ENCODE measurements at places on chromosomes 16 and 17.

GRCh38 chr17:77577491-77577890 is 381.0 kb upstream of the TNRC6C start:
- DNase-seq = no peak

DNA sequence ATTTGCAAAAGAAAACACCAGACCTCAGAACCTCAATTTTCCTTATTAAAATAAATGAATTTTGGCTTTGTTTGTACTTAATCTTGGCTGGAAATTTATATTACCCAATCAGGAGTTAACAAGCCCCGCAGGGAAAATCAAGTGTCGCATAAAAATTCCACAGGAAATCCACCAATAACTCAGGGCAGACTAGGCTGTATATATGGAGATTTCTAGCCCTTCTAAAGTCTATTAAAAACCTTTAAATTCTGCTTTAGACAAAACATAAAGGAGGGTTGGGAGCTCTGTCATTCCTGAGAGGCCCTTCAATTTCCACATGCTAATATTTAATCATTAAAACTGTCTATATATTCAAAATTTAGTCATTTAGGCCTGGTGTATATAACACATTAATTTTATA is 434.7 kb downstream of the CDH11 start:
- no peak for DNase-seq

GRCh38 chr17:32795339-32795979 is 81.5 kb downstream of the MYO1D start:
- no peak for DNase-seq

DNA sequence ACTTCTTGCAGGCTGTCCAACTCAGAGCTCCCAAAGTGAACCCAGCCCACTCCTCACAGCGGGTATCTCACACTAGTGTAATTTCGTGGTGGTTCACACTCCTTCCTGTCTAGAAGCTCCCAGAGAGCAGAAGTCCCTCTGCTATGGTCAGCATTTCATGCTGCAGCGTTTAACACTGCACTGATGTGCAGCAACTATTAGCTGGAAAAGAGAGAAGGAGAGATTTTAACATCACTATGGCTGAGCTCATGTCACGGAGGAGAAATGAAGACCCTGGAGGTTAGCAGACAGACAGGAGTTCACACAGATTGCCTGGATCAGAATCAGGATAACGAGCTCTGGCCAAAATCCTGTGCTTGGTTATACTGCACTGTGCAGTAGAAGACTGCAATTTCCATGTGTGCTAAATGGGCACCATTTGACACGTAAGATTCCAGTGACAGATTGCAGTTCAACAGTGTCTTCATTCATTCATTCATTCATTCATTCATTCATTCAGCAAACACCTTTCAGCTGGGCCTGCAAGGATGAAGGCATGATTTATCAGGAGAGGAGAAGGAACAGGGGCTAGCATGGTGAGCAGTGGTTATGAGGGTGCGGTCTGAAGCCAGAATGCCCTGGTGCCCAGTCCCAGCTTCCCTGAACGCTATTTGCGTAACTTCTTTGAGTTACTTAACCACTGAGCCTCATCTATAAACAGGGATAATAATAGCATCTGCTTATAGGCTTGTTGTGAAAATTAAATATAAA is 5.3 kb upstream of the CCL1 start:
- no peak for DNase-seq

- DNase-seq = no peak
These were observed 37.3 kb downstream of the PLCG2 start for GRCh38 chr16:81816351-81816750.

DNA sequence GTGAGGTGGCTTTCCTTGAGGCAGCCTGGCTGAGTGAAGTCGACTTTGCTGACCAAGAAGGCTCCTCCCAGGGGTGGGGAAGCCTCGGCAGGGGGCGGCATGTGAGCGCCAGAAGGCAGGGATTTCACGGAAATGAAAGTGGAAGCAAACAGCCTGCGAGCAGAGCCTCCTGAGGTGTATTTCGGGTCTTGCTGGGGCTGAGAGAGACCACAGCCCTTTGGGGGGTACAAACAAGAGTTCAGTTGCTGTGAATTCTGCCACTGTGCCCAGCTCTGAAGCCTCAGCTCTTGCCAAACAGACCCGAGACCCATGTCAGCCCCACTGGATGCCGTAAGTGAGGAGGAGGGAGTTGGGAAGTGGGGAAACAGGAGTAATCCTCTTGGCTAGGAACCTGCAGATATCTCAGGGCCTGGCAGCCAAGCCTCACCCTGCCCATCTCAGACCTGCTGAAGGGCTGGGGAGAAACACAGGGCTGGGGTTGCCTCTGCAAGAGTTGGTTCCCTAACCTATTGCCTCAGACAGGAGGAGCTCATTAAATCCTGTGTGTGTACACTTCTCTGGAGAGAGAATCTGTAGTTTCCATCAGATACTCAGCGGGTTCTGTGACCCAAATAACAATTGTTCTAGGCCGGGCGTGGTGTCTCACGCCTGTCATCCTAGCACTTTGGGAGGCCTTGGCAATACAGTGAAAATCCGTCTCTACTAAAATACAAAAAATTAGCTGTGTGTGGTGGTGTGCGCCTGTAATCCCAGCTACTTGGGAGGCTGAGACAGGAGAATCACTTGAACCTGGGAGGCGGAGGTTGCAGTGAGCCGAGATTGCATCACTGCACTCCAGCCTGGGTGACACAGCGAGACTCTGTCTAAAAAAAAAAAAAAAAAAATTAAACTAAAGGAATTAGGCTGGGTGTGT is at the start of gene IFI35:
Gene IFI35 (plus strand): TSS at position 146 of the 913 bp plus-strand sequence. CDS start 164 bp downstream, at position 310.
- DNase-seq = peak; percentile 88

DNA sequence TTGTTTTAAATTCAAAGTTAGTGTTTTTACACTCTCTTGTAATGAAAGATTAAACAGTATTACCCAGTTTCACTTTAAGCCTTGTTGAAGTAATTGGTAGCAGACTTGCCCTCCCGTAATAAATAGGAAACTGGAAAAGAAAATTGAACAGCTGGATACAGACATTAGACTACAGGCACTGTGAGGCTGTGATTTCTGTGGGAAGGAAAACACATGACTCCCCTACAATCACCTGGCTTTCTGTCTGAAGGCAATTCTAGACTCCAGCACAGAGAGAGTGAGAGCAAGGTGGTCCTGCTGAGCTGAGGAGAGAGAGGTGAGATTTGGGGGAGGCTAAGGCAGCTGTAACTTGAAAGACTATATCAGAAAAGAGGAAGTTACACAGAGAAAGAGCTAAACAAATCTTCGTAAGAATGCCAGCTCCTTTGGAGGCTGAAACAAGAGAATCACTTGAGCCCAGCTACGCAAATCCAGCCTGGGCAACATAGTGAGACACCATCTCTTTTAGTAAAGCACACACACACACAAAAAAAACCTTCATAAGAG is 57.8 kb upstream of the CDYL2 start:
- DNase-seq = no peak

GRCh38 chr17:55454906-55455474 is 33.4 kb upstream of the MMD start:
- peak; percentile 32 for DNase-seq

- peak; percentile 19 for DNase-seq
These were observed 435.7 kb downstream of the ZFHX3 start for GRCh38 chr16:72612256-72612655.

DNA sequence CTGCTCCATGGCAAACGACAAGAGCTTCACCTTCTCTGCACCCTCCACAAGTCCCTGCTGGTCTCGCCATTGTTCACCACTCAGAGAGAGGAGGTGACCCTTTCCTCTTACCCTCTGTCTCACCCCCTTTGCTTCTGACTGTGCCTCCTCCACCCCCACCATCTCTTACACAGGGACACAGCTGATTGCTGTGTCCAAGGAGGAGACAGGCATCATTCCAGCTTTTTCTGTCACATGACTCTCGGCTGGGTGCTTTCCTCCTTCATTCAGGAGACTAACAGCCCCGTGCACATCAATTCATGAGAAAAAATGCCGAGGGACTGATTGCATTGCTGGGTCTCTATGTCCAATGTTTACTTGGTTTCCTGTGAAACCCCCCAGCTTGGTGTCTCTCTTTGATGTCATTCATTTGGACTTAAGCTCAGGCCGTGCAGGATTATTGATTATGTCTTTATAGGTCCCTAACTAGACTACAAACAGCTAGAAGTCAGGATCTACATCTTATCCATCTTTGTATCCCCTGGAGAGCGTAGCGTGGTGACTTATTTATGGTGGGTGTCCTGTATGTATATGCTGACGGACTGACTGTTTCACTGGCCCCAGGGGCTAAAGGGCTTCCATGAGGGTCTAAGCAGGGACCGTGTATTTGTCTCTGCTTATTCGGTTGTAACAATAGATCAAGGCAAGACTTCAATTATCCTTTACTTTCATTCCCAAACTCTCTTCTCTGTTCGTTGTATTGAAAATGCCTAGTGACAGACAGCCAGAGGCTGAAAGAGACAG is 82.2 kb upstream of the CDH13 start:
- DNase-seq = no peak

DNA sequence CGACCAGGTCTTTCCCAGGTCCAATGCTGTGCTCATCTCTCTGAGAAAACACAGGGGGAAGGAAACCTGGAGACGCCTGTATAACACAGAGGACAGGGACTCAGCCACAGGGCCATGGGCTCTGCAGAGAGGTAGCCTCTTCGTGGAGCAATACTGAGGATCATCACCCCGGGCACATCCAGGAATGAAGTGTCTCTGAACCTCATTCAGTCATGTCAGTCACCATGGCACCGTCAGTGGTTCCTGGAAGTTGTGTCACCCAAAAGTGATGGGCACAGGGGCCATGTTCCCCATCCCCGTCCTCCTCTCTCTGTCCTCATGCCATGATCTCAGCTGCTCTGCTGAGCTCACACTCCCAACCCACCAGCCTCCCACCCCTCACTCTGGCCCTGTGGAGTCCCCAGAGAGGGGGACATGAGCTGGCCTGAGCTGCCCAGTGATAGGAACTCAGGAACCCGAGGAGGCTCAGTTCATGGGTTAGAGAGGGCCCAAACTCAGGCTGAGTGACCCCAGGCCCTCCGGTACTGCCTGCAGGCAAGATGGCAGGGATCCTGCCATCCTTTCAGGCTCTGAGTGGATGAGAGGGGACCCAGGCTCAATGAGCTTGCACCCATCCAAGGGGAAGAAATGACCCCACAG is 53.4 kb downstream of the PITPNM3 start:
- no peak for DNase-seq

DNA sequence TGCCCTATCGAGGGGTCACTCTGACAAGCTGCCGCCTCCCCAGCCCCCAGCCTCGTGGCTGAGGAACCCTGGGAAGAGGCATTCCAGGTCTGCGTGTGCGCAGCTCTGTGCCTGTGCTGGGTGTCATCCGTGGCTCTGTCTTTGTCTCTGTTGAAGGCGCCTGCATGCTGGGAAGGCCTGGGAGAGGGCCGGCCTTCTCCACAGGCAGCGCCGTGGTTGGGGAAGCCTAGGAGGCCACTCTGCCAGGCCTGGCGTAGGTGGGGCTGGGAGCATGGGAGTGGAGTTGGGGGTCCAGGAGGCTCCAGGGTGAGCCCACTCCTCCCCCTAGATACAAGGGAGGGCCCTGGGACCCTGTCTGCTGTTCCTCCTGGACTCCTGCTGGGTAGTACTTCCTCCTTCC is 3.3 kb downstream of the NHERF2 start:
- no peak for DNase-seq

- DNase-seq = peak; percentile 64
These were observed 65.9 kb downstream of the EMP2 start for GRCh38 chr16:10514369-10515055.

GRCh38 chr17:31413874-31414549 is 22.5 kb downstream of the RAB11FIP4 start:
- peak; percentile 78 for DNase-seq

GRCh38 chr17:64081802-64082799 is 47.8 kb downstream of the ERN1 start:
- DNase-seq = peak; percentile 37

- no peak for DNase-seq
These were observed 577 bp downstream of the ZNF646 start for GRCh38 chr16:31074814-31075183.

GRCh38 chr16:86597880-86598606 is 19.7 kb downstream of the FOXL1 start:
- DNase-seq = peak; percentile 27

DNA sequence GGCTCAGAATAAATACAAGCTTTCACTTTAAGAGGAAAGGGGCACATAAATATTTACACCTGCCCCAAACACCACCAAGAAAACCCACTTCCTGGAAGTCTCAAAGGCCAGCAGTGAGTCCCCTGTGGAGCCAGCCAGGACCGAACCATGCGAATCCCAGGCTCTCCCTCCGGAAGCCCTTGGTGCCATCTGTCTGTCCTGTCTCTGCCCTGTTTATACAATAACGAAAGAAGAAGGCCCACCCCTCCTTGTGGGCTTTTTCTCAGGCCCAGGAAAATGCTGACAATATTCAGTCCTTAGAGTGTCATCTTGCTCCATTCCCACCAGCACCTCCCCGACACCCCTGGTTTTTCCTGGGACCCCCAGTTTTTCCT is 3.6 kb upstream of the SLC6A4 start:
- no peak for DNase-seq

DNA sequence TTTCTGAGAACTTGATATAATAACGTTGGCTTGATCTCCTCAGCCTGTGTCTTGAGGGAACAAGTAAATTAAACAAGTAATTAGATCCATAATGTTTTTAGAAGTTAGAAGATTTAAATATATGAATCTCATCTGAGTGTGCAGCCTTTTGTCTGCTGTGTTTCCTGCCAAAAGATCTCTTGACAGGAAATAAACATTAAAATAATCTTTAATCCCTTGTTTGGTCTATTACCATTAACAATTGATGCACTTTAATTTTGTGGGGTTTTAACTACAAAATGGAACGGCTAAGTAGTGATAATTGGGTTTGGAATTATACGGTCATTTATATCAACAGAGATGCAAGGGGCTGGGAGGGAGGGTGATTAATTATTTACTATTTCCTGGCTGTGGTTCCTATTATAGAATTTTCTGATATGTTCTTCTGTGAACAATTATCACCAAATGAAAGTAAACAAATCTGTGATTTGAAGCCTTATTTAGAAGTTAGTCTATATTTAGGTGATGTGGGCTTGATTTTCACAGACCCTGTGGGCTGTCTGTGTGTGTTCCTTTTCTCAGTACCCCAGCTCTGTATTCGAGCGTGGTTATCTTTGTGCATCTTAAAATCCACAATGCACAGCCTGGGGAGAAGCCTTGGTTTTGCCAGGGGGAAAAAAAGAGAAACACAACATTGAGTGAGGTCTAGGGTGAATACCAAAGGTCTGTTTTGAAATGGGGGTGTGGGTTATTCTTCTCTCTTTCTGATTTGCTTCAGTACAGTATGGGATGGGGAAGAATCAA is 556.1 kb downstream of the WWOX start:
- no peak for DNase-seq

- no peak for DNase-seq
These were observed 224.0 kb downstream of the CDH8 start for GRCh38 chr16:61812251-61812650.

DNA sequence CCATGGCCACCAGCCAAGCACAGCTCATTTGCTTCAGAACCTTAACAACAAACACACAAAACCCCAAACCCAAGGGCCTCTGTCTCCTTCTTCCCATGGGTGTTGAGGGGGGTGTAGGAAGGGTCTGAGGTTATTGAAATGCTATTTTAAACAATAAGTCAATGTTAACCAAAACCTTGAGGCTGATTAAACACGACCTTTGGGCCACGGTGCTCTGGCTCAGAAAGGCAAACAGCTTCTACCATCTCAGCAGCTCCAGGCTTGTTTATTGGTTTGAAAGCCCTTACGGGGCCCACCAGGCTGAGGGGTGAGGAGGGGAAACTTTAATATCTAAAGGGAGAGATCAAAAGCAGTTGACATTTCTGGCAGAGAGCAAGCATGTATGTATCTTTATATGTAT is 185.7 kb upstream of the IRX6 start:
- DNase-seq = no peak

Measured in AG20443 (cell line).